ENCODE measurements at places on chromosomes 5 and 9. TPM values are rescaled to one million over a fixed set of nuclear protein-coding genes. Genes with fewer than 3 reads are reported as not detected.
A peak's percentile ranks its signal among the peaks of the same experiment; 100 is the strongest.

PCDHAC2 gene
- polyA plus RNA-seq, result not detected

ALG2 gene
- polyA plus RNA-seq, result 15.4 TPM

DNA sequence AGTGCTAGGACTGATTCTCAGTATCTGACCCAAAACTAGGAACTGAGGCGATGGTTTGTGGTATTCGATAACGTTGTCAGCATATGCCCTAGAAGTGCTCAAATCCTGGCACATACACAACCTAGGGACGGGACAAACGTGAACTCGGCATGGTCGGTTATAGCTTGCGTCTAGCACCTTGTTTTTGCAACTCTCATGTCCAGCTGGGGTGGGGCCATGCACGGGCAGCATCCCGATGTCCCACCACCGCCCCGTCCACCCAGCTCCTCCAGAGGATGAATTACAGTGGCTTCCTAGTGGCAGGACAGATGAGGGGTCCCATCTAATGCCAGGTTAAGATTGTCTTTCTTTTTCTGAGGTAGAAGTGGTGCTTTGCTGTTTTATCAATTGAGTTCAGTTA lies 31.6 kb downstream of the PROP1 start:
- no peak for DNase-seq
- H3K27ac ChIP-seq, result no peak overlapping the region
- H3K27me3 ChIP-seq, result no peaks in the 10 kb centered on the region
- no peak overlapping the region for H3K4me3 ChIP-seq

DNA sequence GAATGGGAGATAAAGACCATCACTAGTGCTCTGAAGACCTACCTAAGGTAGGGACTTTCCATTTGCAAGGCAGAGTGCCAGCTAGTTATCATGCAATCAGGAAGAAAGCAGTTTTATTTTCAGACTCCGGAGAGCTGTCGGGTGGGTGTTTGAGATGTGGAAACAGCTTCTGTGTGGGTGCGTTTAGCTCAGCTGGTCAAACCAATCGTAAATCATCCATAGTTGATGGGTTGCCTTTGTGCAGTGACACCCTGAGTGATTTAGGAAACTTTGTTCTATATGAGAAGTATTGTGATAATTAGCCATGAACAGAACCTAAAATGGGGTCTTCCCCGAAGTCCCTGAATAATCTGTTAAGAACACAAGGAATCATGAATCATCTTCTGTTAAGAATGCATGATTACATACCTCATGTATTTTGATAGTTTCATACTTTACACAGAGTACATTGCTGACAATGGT lies 284.3 kb downstream of the ARHGAP26 start:
- no peak overlapping the region for H3K27ac ChIP-seq
- H3K4me1 ChIP-seq, result no peaks in the 10 kb centered on the region
- no peak for DNase-seq
- H3K4me3 ChIP-seq, result no peak overlapping the region
- H3K36me3 ChIP-seq, result peaks cover 8% of the 10 kb centered on the region

FUT7 gene
- polyA plus RNA-seq, result 0.09 TPM

HBEGF gene
- polyA plus RNA-seq, result 18.1 TPM

GRCh38 chr5:135476615-135477581 lies 24.7 kb upstream of the TIFAB start:
- H3K27me3 ChIP-seq, result no peaks in the 10 kb centered on the region
- no peak overlapping the region for H3K4me3 ChIP-seq
- H3K36me3 ChIP-seq, result no peaks in the 10 kb centered on the region
- no peak for DNase-seq
- no peaks in the 10 kb centered on the region for H3K4me1 ChIP-seq
- no peak overlapping the region for H3K27ac ChIP-seq

NR4A3 gene
- 1.0 TPM for polyA plus RNA-seq

DNA sequence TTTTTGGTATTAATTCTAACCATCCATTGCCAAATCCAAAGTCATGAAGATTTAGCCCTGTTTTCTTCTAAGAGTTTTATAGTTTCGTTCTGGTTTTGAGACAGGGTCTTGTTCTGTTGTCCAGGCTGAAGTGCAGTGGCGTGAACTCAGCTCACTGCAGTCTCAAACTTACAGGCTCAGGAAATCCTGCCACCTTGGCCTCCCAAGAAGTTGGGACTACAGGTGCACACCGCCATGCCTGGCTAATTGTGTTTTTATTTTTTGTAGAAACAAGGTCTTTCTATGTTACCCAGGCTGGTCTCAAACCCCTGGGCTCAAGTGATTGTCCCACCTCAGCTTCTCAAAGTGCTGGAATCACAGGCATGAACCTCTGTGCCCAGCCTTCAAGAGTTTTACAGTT lies 21.0 kb downstream of the ACTL7A start:
- no peak for DNase-seq
- no peaks in the 10 kb centered on the region for H3K27me3 ChIP-seq
- H3K4me3 ChIP-seq, result no peak overlapping the region
- H3K4me1 ChIP-seq, result peaks cover 17% of the 10 kb centered on the region

DNA sequence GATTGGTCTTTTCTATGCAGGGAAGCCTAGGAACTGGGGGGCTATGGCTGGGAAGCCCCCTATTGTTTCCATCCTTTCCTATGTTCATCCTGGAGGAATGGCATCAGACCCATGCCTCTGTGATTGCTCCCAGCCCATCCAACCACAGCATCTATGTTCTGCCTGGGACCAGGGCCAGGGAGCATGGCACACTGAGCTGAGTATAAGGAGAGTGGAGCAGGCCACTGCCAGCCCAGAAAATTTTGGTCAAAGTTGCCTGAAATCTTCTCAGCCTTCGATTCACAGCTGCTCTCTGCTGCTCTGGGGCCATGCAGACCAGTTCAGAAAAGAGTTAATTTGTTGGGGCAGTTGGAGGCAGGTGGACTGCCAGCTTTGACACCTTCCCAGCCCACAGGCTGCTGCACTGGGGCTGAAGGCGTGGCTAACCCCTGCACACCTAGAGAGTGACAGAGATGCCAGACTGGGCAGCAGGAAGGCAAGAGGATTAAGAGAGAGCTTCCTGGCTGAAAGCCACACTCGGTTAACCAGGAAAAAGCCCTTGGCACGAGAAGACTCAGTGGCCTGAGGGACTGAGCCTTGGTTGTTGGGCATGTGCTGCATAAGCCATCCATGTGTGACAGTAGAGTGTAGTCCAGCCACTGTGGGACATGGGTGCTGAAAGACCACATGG lies 12.1 kb downstream of the TGFBI start:
- no peaks in the 10 kb centered on the region for H3K36me3 ChIP-seq
- no peak overlapping the region for H3K27ac ChIP-seq
- peaks cover 16% of the 10 kb centered on the region for H3K4me1 ChIP-seq
- H3K27me3 ChIP-seq, result no peaks in the 10 kb centered on the region
- no peak overlapping the region for H3K4me3 ChIP-seq
- DNase-seq, result peak; percentile 9

GRCh38 chr9:129185402-129185801 lies 7.3 kb upstream of the IER5L start:
- no peak for DNase-seq
- H3K36me3 ChIP-seq, result no peaks in the 10 kb centered on the region
- H3K4me1 ChIP-seq, result peaks cover 9% of the 10 kb centered on the region
- no peak overlapping the region for H3K4me3 ChIP-seq
- no peak overlapping the region for H3K27ac ChIP-seq
- no peaks in the 10 kb centered on the region for H3K27me3 ChIP-seq

- peak overlapping the region; percentile 71 for H3K27ac ChIP-seq
- H3K36me3 ChIP-seq, result no peaks in the 10 kb centered on the region
- H3K27me3 ChIP-seq, result no peaks in the 10 kb centered on the region
- H3K4me1 ChIP-seq, result no peaks in the 10 kb centered on the region
Measured at GRCh38 chr5:78908173-78909061, 76.7 kb downstream of the ARSB start.

EMB gene
- polyA plus RNA-seq, result 25.4 TPM

Measured in small intestine (tissue), 16 donors.